ENCODE measurements at places on chromosomes 13 and 19. TPM values are rescaled to one million over a fixed set of nuclear protein-coding genes. Genes with fewer than 3 reads are reported as not detected.

The SYT3 gene
- not detected for total RNA-seq

The NRTN gene
- not detected for total RNA-seq

The CADM4 gene
- 0.11 TPM for total RNA-seq

DNA sequence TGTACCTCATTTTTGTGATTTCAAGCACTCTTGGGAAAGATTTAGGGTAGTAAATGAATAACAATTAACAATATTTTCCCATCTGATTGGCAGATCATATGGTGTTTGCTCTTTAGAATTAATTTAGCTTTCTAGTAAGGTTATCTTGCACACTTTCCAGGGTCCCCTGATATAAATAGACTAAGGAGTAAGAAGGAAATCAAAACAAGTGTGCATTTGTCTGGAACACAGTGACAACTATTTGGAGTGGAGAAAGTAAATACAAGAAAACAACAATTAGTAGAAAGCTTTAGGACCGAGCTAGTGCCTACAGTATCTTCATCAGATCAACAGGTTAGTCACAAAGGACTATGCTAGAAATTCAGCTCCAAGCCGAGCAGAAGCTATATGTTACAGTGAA is 429.5 kb downstream of the COG6 start:
- DNase-seq = no peak

GRCh38 chr13:41465241-41465847 is 8.0 kb downstream of the RGCC start:
- peak; percentile 88 for DNase-seq

GRCh38 chr19:39497996-39498797 is 550 bp upstream of the DLL3 start:
- no peak for DNase-seq

GRCh38 chr13:42926555-42926954 is 65.5 kb downstream of the EPSTI1 start:
- no peak for DNase-seq

DNA sequence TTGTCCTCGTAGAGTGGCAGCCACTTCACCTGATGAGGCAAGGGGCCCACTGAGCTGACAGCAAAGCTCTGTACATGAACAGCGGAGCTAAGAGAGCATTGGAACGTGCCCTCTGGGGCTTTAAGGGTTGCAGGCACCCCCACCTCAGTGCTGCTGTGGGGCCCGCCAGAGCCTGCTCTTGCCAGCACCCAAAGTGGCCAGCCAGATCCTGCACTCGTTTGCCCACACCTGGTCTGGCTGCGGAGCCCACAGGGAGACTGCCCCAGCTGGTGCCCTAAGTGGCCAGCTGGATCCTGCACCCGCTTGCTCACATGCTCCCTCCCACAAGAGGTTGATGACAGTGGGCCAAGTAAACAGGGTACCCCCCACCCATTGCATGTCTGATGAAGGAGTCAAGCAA is 783.4 kb upstream of the MIR17HG start:
- no peak for DNase-seq
